ENCODE measurements at places on chromosomes 11 and 22.

DNA sequence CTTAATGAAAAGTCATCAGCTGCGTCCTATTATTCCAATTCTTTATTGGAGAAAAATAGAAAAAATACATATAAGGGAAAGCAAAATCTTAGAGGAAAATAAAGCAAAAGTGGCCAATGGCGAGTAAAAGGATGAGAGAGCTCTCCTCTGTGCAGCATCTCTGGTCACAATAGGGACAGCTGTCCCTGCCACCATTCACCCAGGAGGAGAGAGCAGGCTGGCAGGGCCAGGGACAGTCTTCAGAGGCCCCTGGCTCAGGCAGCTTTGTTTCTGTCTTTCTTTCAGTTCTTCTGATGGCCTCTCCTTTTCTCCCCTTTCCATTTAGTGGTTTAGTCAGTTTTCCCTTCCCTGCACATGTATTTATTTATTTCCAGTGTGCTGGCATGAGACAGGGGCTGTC is 941.3 kb downstream of the NTM start:
- no peak for DNase-seq

- DNase-seq, result peak; percentile 61
These were observed 263.7 kb downstream of the NTM start for GRCh38 chr11:131633921-131634715.

- DNase-seq, result no peak
These were observed 131.0 kb upstream of the LDLRAD3 start for GRCh38 chr11:35812828-35813227.

DNA sequence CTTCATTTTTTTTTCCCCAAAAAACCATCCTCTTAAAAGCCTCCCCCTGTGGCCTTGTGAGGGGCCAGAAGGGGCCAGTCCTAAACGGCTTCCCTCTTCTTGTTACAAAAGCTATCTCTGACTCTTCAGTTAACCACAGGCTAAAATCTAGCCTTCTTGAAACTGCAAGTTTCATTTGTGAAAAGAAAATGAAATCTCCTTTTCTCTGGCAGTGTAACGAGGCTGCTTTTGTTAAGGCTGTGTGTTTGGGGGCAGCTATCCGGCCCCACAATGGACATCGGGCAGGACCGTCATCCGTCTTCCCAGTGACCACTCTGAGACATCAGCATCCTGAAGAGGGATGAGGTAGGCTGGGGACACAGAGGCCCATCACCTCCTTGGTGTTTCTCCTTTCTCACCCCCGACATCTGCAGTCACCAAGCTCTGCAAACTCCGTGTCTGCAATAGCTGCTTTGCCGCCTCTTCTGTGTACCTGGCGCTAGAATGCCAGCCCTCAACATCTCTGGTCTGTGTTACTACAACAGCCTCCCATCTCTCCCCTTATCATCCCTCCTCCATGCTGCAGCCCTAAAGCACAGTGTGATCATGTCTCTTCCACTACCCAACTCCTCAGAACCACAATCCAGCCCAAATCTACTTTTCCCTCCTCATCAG is 94.0 kb downstream of the RCN1 start:
- DNase-seq, result no peak

- DNase-seq, result no peak
These were observed 35.9 kb upstream of the WNT7B start for GRCh38 chr22:46012881-46013281.

DNA sequence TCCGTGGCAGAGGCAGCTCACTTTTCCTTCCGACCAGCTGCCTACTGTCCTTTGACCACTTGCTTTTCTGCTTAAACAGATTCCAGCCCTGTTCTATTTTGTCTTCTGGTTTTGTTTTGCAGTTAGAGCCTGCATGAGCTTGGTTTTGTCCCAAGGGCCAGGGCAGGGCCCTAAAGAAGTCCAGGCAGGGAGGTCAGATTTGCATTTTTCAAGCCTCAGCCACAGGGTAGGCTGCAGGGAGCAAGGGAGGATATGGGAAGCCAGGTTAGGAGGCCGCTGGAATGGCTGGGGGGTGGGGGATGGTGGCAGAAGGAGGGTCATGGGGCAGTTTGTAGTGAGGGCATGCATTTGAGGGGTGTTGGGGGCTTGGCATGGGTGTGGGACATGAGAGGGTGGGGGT is 23.1 kb downstream of the FADD start:
- DNase-seq, result no peak

GRCh38 chr11:44305026-44305469 is 4.9 kb downstream of the ALX4 start:
- no peak for DNase-seq

Measured in hematopoietic multipotent progenitor cell treated with erythropoietin and hydrocortisone succinate and interleukin-3 and kit ligand, for 4 days (in vitro differentiated cells).